Stomach (tissue), 19 donors: ENCODE measurements at places on chromosomes 11 and 22. TPM values are rescaled to one million over a fixed set of nuclear protein-coding genes. Genes with fewer than 3 reads are reported as not detected.
A peak's percentile ranks its signal among the peaks of the same experiment; 100 is the strongest.

GRCh38 chr11:33691066-33691864 lies 9.4 kb downstream of the C11orf91 start:
- H3K4me3 ChIP-seq = no peak overlapping the region
- H3K27me3 ChIP-seq = no peaks in the 10 kb centered on the region
- H3K27ac ChIP-seq = peak overlapping the region; percentile 94
- no peaks in the 10 kb centered on the region for H3K36me3 ChIP-seq

GRCh38 chr22:30930228-30930627 lies 38.3 kb downstream of the MORC2 start:
- no peak overlapping the region for H3K4me3 ChIP-seq
- no peaks in the 10 kb centered on the region for H3K4me1 ChIP-seq
- no peaks in the 10 kb centered on the region for H3K27me3 ChIP-seq
- DNase-seq = no peak
- H3K27ac ChIP-seq = no peak overlapping the region
- peaks cover 100% of the 10 kb centered on the region for H3K36me3 ChIP-seq

- H3K4me1 ChIP-seq = no peaks in the 10 kb centered on the region
- no peak overlapping the region for H3K27ac ChIP-seq
- no peak for DNase-seq
- H3K27me3 ChIP-seq = no peaks in the 10 kb centered on the region
These were observed 324.7 kb downstream of the CASP12 start for GRCh38 chr11:104573441-104573990.

The MISFA gene
- polyA plus RNA-seq = 4.6 TPM

GRCh38 chr22:36753120-36753802 lies 22.7 kb downstream of the IFT27 start:
- DNase-seq = no peak
- H3K4me3 ChIP-seq = no peak overlapping the region
- no peak overlapping the region for H3K27ac ChIP-seq
- H3K27me3 ChIP-seq = peaks cover 6% of the 10 kb centered on the region
- H3K4me1 ChIP-seq = peaks cover 6% of the 10 kb centered on the region

DNA sequence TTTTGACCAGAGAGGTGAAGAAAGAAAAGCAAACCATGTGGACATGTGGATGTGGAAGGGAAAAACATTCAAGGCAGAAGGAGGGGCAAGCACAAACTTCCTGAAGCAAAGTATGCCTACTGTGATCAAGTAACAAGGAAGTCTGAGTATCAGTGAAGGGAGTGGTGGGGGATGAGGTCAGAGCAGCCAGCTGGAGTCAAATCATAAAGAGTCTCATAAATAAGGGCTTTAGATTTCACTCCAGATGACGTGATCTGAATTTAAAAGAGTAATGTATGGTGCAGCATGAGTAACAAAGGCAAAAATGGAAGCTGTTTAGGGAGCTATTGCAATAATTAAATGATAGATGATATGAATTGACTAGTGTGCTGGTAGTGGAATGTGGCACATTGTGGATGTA lies 665.4 kb upstream of the CCDC90B start:
- no peak overlapping the region for H3K4me3 ChIP-seq
- peaks cover 12% of the 10 kb centered on the region for H3K4me1 ChIP-seq
- no peak for DNase-seq
- no peak overlapping the region for H3K27ac ChIP-seq
- no peaks in the 10 kb centered on the region for H3K27me3 ChIP-seq

The KCNQ1OT1 gene
- 0.12 TPM for polyA plus RNA-seq

DNA sequence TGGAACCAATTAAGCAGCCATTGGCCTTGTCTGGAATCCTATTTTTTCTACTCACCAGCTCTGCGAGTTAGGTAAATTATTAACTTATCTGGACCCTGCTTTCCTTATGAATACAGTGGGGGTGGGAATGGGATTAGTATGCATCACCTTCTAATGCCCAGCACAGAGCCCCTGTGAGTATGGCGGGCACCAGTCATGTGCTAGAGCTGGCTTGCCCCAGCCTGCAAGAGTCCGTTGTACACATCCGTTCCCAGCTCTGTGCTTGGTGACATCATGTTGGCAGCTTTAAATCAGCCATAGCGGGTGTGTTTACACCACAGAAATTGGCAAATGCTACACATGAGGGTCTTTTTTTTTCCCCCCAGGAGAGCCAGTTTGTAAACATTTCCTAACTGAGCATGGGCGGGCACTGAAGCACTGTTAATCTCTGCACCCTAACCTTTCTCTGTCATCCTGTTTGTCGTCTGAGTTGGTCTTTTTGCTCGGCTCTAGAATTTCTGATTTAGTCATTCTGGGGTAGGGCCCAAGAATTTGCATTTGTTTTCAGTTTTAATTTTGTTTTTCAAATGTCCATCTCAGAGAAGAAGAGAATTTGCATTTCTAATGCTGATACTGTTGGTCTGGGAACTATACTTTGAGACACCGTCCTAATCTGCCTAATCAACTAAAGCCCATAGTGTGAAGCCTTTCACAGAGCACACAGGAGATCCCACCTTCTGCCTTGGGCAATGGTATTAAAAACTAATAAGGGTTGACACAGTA lies 130.3 kb upstream of the TBCEL start:
- DNase-seq = no peak
- H3K27ac ChIP-seq = no peak overlapping the region
- H3K4me3 ChIP-seq = no peak overlapping the region
- H3K4me1 ChIP-seq = no peaks in the 10 kb centered on the region
- H3K36me3 ChIP-seq = no peaks in the 10 kb centered on the region

GRCh38 chr11:126791991-126792390 lies 208.6 kb downstream of the KIRREL3 start:
- H3K36me3 ChIP-seq = no peaks in the 10 kb centered on the region
- H3K4me1 ChIP-seq = no peaks in the 10 kb centered on the region
- no peak overlapping the region for H3K27ac ChIP-seq
- no peak for DNase-seq
- peaks cover 14% of the 10 kb centered on the region for H3K27me3 ChIP-seq
